ENCODE measurements at places on chromosomes 2 and 18.

DNA sequence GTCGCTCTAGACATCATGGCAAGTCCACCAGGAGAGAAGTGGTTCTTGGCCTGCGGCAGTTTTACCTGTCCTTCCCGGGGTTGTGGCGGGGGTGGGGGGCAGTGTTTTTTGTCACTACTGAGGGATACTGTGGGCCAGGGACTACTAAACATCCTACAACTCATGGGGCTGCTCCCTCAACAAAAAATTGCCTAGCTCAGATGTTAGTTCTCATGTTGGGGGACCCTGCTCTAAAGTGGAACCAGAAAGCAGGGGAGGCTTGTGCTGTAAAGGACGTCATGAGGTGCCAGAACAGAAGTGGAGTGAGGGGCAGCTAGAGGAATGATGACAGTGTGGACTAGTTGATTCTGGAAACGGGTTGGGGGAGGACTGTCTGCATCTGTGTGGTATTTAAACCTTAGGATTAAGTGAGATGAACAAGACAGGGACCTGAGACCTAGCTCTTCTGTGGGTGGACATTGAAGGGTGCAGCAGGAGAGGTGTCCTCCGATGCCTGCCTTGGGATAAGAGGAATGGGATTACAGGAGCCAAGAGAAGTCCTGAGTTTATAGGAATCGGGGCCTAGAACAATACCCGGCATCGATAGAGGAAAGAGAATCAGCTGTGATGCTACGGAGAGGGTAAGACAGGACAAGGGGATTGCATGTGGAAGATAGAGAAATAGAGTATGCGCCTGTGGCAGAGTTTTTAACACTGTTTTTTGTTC lies 2.7 kb downstream of the RPL31 start:
- no peak for DNase-seq

GRCh38 chr2:9692456-9693195 lies 61.8 kb upstream of the YWHAQ start:
- DNase-seq, result peak; percentile 38

GRCh38 chr2:25821225-25822056 lies 56.8 kb downstream of the ASXL2 start:
- peak; percentile 67 for DNase-seq

GRCh38 chr2:101052147-101052546 lies 50.1 kb downstream of the RPL31 start:
- no peak for DNase-seq

DNA sequence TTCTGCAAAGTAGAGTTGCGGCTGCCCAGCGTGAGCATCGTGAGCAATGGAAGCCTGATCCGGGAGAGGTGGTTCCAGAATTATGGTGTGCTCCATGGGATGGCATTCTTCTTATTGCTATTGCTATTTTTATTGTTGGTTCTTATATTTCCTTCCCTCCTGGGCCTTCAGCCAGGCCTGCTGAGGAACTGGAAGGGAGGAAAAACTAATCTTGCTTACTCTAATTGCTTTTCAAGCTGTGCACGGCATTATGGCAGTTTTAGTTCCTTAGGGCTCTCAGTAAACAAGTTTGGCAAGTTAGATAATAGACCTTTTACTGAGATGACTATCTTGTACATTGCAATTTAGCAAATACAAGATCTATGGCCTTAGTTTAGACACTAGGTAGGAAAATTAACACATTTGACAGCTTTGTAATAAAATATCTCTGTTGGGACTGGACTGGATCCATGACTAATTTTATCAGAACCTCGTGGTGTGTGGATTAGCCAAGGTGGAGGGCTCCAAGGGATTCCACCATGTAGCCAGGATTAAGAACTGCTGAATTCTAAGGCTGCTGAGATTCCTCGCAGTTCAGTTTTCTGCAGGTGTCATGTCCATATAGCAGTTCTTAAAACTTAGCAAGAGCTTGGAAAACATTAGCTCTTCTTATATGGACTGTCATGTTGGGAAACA lies 6.0 kb downstream of the RSAD2 start:
- DNase-seq, result no peak

- DNase-seq, result no peak
Observed at GRCh38 chr2:23828256-23828980, 98.5 kb downstream of the ATAD2B start.

GRCh38 chr18:45877403-45877802 lies 51.9 kb downstream of the SIGLEC15 start:
- DNase-seq, result no peak
